ENCODE measurements at places on chromosomes 2 and 18.
A peak's percentile ranks its signal among the peaks of the same experiment; 100 is the strongest.

GRCh38 chr2:238523158-238524110 is 96.7 kb downstream of the ASB1 start:
- no peak for DNase-seq

DNA sequence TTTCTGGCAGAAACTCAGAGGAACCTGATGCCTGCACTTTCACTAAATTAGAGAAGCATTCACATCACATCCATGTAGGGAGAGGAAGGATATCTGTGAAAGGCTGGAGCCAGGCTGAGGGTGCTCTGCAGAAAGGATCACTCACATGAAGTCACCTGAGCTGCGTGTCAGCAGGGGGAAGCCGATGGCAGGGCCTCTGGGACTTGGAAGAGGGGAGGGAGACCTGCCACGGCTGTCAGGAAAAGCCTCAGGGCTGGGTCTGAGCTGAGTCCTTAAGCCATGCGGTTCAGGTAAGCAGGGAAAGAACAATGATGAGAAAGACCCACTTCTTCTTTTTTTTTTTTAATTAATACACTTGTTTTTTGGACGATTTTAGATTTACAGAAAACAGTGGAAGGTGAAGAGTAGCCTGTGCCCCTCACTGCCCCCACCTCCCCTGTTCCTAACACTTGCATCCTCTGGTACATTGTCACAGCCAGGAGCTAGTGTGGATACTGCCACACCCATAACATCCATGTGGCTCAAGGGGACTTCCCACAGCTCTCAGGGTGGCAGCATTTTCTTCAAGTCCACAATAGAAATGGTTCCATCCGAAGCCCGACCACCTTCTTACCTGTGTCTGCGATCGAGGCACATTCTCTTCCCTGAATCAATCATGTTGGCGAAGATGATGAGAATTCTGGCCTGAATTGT is 156.5 kb upstream of the TPO start:
- DNase-seq = no peak

DNA sequence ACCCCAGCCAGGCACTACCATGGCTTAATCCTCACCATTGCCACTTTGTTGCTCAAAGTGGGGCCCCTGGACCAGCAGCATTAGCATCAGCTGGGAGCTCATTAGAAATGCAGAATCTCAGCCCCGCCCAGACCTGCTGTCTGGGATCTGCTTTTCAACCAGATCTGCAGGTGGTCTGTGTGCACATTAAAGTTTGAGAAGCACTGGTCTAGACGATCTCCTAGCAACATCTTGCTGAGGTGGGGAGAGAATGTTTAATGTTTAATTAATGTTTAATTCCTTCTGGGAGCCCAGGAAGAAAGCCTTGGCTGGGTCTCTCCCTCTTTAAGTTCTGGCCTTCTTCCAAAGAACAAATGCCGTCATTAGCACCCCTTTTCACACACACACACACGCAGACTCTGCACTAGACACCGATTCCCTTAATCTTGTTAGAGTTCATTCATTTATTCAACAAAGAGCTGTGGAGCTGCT is 53.7 kb downstream of the EDAR start:
- no peak for DNase-seq

DNA sequence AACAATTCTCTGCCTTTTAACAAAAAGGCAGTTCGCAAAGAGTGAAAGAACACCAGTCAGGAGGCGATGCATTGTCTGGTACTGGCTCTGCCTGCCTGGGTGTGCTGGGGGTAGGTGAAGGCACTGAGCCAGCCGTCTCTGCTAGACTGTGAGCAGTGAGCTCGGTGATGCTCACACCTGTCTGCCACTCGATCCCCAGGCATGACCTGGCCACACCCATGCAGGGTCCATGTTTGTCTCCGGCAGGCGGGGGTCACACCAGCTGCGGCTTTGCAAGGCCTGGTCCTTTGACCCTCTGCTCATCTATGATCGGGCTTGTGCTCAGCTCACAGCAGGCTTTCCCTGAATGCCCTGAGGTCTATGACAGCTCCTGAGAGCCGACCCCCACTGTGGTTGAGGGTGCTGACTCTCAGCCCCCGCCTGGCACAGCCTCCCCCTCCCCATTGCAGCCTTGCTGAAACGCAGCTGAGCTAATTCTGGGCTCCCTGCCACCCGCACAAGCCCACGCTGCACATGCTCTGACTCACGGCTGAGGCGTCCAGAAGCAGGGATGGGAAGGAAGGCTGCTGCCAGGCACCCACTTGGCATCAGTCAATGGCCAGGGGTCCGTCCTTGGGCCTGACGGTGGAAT is 23.7 kb downstream of the CRACDL start:
- DNase-seq = no peak

DNA sequence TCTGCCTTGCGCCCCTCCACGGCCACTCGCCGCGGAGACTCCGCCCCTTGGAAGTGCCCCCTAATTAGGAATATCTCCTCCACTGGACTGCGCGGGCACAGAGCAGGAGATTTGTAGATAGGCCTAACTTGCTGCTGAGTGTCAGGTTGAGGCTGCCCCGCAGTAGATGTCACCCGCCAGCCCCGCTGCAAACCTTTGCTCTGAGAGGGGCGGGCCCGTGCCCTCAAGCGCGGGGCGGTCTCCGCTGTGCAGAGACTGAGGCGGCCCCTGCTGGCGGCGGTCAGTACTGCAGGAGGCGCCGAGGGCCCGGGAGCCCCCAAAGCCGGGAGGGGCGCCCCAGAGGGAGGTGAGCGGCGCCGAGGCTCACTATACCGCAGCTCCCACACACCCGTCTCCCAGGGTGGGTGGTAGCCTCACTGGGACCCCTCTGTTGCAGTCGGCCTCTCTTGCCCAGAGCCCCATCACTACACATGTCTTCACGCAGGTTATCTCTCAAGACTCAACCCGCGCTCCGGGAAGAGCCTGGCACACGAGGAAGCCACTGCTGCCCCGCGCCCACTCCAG is 2.9 kb upstream of the NEURL3 start:
- DNase-seq = peak; percentile 70

DNA sequence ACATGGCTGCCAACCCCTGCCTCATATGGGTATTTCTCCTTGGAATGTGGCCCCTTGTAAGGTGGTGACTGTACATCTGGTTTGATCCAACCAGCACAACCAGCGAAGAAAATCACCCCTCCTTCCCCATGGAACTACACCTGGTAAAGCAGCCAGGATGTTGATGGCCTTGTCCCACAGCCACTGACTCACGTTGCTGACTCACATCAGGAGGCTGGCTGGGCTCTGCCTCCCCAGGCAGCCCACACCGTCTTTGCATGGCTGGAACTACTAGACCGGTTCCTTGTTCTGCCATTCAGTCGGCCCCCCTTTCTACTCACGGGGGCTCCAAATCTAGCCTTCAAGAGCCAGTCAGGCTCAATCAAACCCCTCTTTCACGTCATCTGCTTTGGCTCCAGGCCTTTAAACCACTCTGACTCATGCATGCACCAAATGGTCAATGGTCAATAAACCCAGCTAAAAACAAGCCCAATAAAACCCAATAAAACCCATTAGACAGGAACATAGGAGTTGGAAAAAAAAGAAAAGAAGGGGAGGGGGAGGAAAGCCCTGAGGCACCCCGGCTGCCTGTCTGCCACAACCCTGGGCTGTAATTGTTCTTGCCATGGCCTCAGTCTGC is 114.8 kb downstream of the PLB1 start:
- no peak for DNase-seq

DNA sequence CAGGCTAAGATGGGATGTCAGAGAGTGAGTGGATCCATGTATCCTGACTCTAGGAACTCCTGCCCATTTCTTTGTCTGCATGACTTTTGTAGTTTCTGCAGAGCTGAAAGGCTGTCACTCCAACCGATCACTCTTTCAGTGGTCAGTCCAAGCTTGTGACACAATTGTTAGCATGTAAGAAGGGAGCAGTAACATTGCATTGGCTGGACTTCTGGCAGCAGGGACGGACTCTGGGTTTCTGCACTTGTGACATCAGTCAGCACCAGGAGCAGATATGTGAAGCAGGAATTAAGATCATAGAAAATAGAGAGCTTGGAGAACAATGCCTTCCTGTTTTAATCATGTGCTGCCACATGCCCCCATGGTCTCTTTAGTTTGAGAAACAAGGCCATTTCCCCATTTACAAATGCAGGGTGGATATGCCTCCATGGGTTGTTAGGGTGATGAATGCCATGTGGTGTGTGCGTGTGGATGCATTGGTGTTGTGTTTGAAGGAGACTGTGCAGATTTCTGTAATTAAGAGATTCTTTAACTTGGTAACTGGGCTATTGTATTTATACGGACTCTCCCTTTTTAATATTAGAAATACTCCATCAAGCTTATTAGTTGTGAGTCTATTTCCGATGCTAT is 214.3 kb upstream of the EPHA4 start:
- no peak for DNase-seq

DNA sequence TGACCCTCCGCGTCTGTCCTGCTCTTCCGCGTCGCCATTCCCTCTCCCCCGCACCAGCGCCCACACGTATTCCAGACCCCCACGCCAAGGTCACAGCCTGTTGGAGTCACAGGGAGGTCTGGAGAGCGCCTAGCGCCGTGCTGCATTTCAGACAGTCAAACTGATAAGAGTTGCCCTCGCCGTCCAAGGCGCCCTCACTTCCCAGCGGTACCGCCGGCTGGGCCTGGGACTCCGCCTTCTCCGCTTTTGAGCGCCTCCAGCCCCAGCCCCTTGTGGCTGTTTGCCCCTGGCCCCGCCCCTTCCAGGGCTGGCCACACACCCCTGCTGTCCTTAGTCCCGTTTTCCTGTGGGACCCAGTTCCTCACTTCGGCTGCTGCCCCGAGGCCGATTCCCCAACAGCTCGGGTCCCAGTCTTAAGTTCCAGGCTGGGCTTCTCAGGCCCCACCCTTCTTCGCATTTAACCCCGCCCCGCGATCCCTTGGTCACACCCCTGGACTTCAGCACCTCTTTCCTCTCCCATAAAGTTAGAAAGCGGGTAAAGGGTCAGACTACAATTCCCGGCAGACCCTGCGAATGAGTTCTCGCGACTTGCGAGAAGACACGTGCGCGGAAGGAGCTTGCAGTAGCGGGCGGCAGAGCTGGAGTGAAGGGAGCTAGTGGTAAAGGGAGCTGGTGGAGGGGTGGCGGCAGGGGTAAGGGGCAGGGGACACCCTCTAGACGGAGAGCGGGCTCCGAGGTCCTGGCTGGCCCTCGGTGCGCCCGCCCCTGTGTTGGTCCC is at the start of gene GMPPA:
TSS of gene GMPPA (plus strand) at position 612 of the 778 bp plus-strand sequence. CDS start 1,085 bp downstream, outside the sequence.
- DNase-seq = peak; percentile 80

DNA sequence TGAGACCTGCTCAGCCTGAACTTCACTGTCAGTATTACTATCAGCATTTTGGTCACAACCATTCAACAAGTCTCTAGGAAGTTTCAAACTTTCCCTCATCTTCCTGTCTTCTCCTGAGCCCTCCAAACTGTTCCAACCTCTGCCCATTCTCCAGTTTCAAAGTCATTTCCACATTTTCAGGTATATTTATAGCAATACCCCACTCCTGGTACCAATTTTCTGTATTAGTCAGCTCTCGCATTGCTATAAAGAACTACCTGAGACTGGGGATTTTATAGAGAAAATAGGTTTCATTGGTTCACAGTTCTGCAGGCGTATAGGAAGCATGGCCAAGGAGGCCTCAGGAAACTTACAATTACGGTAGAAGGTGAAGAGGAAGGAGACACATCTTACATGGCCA is 27.3 kb downstream of the KCNF1 start:
- no peak for DNase-seq

- no peak for DNase-seq
Measured at GRCh38 chr2:38485734-38486133, 108.7 kb upstream of the ATL2 start.

DNA sequence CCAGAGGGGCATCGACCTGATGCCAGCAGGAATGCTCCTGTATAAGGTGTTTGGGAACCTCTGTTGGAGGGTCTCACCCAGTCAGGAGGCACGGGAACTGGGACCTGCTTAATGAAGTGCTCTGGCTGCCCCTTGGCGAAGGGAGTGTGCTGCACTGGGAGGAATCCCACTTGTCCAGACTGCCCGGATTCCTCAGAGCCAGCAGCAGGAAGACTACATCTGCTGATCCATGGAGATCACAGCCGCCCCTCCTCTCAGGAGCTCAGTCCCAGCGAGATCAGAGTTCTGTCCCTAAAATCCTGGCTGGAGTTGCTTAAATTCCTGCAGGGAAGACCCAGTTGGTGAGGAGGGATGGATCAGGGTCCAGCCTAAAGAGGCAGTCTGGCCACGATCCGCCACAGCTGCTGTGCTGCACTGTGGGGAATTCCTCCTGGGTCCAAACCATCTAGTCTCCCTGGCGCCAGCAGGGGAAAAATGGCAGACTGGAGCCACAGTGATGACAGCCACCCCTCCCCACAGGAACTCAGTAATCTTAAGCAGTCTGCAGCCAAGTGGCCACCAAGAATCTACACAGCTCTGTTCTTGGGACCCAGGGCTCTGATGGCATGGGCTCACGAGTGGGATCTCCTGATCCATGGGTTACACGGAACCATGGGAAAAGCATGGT is 76.5 kb upstream of the NRP2 start:
- no peak for DNase-seq

DNA sequence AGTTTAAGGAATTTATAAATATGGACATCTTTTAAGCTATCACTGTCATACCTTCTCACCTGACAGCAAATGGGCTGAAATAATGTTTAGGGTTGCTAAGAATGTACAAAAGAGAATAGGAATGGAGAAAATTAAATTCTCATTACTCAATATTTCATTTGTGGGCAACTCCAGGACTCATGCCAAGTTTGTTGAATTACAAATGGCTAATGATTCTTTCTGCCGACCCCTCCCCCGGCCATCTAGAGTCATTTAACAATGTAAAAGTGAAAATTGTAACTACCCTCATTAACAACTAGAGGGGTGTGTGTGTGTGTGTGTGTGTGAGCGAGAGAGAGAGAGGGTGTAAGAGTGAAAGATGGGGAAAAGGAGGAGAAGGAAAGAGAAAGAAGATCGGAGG is 708.5 kb upstream of the FAM98A start:
- DNase-seq = no peak

- no peak for DNase-seq
Measured at GRCh38 chr2:144520756-144521487, 1.0 kb upstream of the ZEB2 start.

DNA sequence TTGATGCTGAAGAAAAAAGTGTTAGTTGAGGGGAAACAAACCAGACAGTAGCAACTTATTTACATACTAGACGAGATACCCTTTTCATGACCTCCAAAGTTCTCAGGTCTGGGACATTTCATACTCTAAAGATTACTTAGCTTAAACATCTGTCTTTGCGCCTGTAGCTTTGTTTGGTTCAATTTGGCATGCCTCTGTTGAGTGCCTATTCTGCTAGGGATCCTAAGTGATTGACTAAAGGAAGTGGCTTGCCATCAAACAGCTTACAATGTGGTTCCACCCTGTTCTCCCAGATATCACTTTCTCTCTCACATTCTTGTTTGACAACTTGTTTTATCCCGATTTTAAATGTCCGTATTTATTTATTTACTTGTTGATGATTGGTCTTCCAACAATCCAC is 488.8 kb downstream of the PARD3B start:
- DNase-seq = no peak

- no peak for DNase-seq
Measured at GRCh38 chr2:7161501-7161900, 244.3 kb downstream of the RNF144A start.
